ENCODE measurements at places on chromosomes 1 and 21.

GRCh38 chr1:31822766-31823165, 6.9 kb upstream of the SPOCD1 start:
- DNase-seq = no peak

DNA sequence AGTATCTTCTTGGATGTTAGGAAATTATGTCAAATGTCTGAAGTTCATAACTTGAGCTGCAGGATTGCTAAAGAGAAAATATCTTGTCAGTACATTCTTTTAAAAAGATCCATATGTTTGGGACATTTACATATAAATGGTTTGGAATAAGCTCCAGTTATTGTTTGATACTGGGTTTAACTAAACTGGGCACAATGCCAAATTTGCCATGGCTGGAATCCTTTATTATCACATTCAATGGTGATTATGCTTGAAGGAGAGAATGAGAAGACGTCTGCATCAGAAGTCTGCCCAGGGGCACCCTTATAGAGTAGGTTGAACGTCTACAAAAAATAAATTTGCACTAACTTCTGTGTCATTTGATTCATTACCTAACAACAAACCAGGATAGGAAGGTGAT, 652.5 kb downstream of the AMY1C start:
- no peak for DNase-seq

DNA sequence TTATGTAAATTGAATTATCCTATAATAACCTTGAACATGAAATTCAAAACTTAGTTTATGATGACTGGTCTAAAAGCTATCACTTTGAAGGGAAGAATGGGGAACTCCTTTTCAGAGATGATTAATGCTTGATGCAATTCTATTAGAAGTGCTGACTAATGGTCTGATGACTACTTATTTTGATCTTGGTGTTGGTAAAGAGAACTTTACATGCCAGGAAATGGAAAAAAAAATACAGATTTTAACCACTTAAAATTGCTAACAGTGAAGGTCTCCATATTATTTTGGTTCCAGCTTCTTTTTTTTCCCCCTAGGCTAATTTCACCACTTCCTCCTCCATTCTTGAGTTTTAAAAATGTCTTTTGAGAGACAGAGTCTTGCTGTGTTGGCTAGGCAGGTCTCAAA, 22.9 kb downstream of the S1PR1 start:
- no peak for DNase-seq

DNA sequence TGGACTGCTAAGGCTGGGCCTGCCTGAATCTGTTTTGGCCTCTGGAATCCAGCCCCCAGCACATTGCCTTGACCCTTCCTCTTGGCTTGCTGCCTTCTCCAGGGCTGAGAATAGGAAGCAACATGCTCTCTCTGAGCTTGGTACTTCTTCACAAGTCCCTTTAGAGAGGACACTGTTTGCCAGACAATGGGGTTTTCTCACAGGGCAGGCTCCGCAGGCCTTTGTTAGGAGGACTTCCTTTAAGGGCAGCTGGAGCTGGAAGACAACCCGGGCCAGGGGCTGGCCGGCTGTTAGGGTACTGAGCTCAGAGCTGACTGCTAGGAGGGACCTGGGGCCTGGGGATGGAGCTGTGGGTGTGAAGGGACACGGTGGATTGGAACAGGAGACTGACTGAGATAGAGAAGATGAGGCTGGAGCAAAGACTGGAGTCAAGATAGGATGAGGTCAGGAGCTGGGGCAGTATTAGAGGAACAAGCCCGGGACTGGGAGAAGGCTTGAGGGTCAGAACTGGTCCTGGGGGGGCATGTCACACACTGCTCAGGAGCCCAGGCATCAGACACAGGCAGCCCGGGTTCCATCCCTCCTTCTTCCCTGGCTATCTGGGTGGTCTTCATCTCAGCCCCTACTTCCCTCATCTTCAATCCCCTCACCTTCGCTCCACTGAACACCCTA, 5.4 kb upstream of the ALPL start:
- no peak for DNase-seq

GRCh38 chr1:226308166-226308722, 720 bp downstream of the LIN9 start:
- DNase-seq = no peak

GRCh38 chr1:151839457-151840403, at the start of gene C2CD4D:
Gene C2CD4D (minus strand): TSS chr1:151839820. CDS start chr1:151838989, 831 bp downstream.
- peak; percentile 75 for DNase-seq

- DNase-seq = no peak
Measured at GRCh38 chr1:44312399-44313196, 42.5 kb downstream of the ERI3 start.

- DNase-seq = no peak
Measured at GRCh38 chr1:98700228-98700627, 38.7 kb downstream of the SNX7 start.

- DNase-seq = no peak
Measured at GRCh38 chr1:212286556-212287131, 1.4 kb downstream of the PPP2R5A start.

GRCh38 chr1:84724128-84724860, 34.0 kb upstream of the SSX2IP start:
- peak; percentile 65 for DNase-seq

GRCh38 chr1:181159451-181160140, 71.1 kb downstream of the IER5 start:
- peak; percentile 59 for DNase-seq

- DNase-seq = no peak
Measured at GRCh38 chr1:99886179-99886578, 36.0 kb downstream of the AGL start.

DNA sequence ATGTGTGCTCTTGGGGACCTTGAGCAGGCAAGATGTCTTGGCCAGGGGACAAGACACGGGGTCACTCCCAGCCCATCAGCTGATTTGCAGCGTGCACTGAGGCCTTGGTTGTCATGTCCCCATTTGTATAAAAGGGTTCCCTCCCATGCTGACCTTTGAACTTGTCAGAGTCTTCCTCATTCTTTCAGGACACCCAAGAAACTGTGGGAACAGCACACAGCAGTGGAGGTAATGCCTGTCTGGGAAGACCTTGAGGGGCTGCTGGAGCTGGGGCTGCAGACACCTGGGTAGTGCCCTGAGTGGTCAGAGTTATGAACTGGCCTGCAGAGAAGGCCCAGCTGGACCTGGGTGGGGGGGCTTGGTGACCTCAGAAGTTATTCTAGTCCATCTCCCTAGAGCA, 46.4 kb downstream of the FAAH start:
- DNase-seq = no peak

DNA sequence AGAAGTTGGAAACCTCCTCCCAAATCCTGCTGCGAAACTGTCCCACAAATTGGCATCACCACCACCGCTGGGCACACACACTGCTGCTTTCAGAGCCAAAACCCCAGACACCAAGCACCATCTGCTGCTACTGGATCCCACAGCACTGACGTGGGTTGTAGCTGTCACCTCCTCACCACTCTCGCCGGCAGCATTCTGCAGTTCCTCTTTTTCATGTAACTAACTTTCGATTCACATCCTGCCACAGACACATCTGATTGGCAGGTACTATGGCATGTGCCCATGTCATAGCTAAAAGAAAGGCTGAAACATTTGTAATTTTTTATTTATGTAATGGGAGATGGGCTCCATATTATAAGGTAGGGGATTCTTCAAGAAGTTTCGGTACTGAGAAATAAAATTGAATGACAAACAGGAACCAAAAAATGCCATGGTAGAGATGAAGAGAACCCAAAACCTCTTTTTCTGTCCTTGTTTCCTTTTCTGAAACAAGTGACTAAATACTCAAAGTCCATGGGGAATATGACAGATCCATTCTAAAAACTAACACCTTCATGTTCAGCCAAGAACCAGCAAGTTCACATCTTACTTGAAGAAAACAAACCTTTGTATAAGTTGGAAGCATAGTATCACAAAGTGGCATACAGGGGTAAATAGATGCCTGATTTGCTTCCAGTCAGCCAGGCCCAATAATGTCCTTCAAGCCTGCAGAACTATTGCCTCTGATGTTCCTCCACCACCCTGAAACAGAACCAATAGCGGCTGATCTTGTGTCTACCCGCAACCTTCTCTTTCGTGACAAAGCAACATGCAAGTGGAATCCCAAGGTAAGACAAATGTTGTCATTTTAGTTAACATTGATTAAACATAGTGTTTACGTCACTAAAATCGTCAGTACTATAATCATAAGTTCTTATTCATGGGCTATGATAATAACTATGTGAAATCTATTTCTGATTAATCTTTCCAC, 26.6 kb upstream of the RGS13 start:
- peak; percentile 53 for DNase-seq

DNA sequence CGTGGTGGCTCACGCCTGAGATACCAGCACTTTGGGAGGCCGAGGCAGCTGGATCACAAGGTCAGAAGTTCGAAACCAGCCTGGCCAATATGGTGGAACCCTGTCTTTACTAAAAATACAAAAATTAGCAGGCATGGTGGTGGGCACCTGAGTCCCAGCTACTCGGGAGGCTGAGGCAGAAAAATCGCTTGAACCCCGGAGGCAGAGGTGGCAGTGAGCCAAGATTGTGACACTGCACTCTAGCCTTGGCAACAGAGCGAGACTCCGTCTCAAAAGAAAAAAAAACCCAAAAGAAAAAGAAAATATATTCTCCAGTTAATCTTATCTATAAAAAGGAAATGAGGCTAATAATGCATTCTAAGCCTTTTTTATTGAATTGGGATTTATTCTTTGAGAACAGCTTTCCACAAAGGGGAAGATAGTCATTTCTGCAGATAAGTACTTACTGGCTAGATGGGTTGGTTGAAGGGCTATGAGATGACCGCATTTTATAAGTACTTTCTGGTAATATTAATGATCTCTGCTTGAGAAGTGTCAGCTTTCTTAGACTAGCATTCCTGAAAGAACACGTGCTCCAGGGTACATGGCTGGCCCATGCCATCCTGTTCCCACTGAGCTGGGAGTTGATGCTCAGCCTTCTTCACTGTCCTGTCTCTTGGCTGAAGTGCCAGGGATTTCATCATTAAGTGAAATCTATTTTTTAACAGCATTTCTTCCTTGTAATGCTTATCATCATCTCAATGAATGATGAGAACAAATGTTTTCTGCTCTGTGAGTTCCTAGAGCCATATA, 57.9 kb downstream of the SASS6 start:
- DNase-seq = no peak

GRCh38 chr1:199955235-199955634, 72.3 kb upstream of the NR5A2 start:
- no peak for DNase-seq

- DNase-seq = no peak
Measured at GRCh38 chr1:157235307-157235706, 97.1 kb upstream of the ETV3 start.

DNA sequence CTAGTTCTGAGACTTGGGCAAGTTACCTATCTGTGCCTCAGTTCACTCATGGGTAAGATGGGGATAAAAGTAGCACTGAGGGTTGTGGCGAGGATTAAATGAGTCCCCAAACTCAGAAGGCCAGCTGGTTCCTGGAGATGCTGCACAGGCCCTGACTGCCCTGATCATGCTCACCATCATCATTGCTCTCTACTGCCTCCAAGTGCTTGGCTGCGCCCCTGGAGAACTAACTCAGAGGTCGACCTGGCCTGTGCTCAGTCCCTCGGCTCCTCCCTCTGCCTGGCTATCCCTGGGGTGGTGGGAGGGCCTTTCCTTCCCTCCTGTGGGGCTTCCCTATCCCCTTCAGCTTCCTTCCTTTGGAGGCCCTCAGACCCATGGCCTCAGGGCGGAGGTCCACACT, 5.6 kb downstream of the SLC5A9 start:
- DNase-seq = no peak

- no peak for DNase-seq
Measured at GRCh38 chr1:228004856-228005462, 1.8 kb upstream of the WNT3A start.

DNA sequence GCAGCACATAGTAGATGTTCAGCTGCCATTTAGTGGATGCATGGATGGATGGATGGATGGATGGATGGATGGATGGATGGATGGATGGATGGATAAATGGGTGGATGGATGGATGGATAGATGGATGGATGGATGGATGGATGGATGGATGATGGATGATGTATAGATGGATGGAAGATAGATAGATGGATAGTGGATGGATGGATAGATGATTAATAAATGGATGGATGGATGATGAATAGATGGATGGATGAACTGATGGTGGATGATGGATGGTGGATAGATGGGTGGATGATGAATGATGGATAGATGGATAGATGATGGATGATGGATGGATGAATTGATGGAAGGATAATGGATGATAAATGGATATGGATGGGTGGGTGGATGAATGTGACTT, 20.6 kb downstream of the MATN1 start:
- no peak for DNase-seq

- DNase-seq = no peak
Measured at GRCh38 chr1:62025892-62026291, 168.8 kb upstream of the L1TD1 start.

- DNase-seq = no peak
Measured at GRCh38 chr1:230992100-230992774, 13.3 kb downstream of the ARV1 start.

DNA sequence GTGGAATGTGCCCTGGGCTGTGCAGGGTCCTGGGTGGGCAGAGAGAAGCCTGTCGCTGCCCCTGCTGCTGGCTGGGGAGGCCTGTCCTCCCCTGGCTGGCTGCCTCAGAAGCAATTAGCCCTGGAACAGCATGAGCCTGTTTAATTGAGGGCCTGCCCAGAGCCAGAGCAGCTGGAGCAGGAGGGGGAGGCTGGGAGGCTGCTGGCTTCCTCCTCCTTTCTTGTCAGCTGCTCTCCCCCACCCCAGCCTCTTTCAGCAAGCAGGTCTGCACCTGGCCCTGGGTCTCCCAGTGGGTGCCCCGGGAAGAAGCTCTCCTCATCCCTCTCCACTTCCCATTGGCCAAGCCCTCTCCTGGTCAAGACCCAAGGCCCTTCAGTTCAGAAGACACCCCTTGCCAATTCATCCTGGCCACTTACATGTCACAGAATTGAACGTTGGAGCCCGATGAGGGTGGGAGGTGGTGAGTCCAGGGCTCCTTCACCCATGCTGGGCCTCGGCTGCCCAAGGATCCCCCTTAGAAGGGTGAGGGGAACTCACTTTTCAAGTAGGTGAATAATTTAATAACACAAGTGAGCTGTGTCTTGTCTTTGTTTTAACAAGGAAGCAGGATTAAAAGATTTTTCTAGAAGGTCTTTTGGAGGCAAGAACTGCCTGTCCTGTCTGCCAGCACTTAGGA, 13.2 kb downstream of the AMPD2 start:
- DNase-seq = no peak

- DNase-seq = no peak
Measured at GRCh38 chr1:77412820-77413530, 131.2 kb downstream of the AK5 start.

DNA sequence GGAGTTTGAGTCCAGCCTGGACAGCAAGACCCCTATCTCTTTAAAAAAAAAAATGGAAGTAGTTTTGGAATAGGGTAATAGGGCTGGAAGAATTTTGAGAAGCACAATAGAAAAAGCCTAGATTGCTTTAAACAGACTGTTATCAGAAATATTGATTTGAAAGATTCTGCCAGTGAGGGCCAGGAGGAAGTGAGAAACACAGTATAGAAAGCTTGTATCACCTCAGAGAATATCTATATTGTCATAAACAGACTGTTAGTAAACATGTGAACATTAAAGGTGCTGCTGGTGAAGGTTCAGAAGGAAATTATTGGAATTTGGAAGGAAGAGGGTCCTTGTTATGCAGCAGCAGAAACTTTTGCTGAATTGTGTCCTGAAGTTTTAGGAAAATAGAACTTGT, 24.8 kb upstream of the PSEN2 start:
- no peak for DNase-seq

Measured in stimulated activated CD4-positive, alpha-beta T cell treated with anti-CD3 and anti-CD28 coated beads, Interleukin-2, amount 100 ng/mL, for 24 hours (primary cell).